ENCODE measurements at places on chromosomes 1 and 21.

- no peak for DNase-seq
These were observed 61.6 kb downstream of the PTGS2 start for GRCh38 chr1:186618401-186619170.

GRCh38 chr1:111879081-111879480 is 110.4 kb downstream of the KCND3 start:
- DNase-seq, result no peak

DNA sequence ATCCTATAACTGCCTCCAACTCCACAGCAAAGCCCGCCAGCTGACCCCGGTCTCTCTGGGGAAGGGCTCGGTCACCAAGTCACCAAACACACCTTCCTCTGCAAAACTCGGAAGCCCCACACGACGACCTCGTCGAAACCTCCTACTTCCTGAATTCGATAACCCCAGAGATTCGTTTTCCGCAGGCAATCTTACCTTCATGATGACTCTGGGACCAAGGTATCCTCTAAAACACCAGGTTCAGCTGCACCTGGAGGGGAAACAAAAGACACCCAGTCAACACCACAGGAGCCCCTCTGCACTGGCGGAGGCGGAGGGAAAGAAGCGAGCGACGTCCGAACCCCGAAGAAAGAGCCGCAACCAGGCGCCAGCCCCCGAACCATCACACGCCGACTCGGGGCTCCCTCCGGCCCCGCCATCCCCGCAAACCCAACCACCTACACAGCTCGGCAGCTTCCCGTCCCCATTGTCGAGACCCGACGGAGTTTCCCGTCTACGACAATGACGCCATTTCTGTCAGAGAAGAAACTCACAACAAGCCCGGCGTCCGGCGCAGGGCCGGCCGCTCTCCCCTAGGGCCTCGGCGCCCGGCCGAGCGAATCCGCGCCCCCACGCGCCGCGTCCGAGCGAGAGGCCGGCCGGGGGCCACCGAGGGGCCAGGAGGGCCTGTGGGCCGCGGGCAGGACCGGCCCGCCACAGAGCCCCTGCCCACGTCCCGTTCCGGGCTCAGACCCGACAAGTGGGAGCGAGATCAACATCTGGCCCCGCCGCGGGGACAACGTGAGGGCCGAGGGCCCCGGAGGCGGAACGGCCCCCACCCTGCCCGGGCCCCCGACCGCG is 1.0 kb downstream of the ARID4B start:
- DNase-seq, result peak; percentile 35

DNA sequence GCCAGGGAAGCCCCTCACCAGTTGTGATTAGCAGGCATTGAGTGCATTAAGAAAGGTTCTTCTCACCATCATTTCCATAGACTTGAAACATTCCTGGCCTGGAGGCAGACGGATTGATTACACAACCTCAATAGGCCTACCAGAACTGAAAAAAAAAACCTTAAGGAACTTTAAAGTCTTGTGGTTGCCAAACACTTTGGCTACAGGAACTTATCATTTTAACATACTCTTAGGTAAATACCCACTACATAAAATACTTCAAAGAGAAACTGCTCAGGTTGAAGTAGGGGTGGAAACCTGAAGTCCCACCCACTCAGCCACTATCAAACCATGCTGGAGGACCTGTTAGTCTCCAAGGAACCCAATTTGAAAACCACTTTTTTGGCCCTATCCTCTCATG is 22.4 kb upstream of the HMGB4 start:
- no peak for DNase-seq

DNA sequence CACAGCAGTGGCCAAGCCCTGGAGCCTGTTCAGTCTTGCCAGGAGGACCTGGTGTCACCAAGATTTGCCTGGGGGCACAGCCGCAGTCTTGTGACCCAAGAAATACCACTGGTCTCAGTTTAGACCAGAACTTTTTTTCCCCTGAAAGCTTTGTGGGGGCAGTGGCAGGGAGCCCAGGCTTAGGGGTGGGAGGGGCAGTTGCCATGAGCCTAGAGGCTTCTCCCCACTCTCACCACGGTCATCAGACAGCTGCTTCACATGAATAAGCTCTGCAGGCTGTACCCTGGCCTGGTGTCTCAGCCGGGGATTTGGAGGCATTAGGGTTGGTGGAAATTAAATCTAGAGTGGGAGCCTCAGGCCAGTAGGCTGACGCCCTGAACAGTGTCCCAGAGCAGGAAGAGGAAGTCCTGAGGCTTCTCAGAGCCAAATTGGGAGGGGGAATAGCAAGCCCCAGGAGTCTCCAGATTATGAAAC is 73.7 kb downstream of the SLC16A1 start:
- DNase-seq, result no peak

DNA sequence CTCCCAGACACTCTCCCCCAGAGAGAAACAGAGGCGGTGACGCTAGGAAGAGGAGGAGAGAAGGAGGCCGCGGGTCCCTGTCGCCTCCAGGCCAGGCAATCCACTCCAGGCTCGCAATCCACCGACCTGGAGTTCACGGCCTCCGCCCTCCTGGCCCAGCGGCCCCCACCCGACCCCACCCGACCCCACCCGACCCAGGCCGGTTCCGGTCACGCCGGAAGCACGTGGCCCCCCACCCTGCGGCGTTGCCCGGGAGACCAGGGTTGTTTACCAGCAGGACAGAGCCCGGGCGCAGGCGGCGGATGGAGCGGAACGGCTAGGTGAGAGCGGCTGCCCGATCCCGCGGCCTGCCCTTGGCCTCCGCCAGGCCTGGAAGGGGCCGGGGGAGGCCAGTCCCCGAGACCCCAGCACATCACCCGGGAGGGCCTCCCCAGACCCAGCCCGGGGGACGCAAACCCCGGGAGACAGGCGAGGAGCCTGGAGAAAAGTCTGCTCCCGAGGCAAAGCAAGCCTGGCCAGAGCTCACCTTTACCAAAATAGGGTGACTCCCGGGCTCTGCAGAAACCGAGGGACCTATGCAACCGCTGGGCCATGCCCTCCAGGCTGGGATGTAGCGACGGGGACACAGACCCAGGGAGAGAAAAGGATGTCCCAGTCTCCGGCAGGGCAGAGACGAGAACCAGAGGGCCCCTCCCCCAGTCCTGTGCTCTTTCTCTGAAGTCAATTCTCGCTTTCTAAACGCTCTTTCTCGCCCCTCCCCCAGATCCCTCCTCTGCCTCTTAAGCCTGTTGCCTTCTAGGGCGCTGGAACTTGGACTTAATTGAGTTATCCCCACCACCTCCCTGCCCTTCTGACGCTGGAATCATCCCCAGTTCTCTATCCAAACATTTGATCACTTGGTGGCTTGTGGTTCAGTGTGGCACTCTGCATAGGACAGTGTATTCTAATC is at the start of the genes PLA2G2C and UBXN10:
TSS of gene PLA2G2C (minus strand) at position 685 of the 949 bp plus-strand sequence. CDS start 9,155 bp downstream, outside the sequence.
TSS of gene UBXN10 (plus strand) at position 263 of the 949 bp plus-strand sequence. CDS start 4,466 bp downstream, outside the sequence.
- DNase-seq, result peak; percentile 45

GRCh38 chr1:1759456-1760344 is 18.6 kb downstream of the NADK start:
- no peak for DNase-seq

- no peak for DNase-seq
These were observed 65.3 kb downstream of the SSBP3 start for GRCh38 chr1:54340878-54341277.
